ENCODE measurements at places on chromosomes 12 and 14.

DNA sequence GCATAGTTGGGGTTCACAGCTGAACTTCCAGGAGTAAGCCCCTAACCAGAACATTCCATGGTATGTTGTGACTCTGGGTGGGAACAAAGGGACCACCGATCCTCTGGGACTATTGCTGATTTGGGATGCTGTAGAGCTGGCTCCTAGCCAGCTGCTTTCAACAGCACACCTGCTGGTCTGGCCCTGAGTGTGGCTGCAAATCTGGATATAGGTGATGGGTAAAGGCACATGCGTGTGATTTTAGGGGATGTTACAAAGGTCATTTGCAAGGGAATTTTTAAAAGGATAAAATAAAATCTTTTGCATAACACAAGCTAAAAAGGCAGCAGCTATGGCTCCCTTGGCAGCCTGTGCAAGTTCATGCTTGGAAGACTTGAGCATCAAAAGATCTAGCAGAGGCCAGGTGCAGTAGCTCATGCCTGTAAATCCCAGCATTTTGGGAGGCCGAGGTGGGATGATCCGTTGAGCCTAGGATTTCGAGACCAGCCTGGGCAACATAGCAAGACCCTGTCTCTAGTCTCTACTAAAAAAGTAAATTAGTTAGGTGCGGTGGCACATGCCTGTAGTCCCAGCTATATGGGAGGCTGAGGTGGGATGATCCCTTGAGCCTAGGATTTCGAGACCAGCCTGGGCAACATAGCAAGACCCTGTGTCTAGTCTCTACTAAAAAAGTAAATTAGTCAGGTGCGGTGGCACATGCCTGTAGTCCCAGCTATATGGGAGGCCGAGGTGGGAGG, 1.6 kb downstream of the ALDH2 start:
- no peak for DNase-seq

DNA sequence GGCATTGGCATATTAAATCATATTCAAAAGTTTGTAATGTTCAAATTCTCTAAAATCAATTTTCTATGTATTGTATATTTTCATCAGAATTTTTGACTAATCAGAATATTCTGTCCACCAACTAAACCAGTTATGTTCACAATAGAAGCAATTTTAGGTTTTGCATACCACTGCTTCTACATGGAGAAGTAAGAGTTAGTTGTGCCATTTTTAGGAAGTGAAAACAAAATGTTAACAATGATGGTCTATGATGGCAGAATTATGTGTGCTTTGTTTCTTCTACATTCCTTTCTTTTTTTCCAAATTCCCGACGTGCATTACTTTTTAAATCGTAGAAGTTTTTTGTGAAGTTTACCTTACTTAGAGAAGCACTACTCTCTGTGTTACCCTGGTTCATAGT, 29.5 kb downstream of the ABHD12B start:
- no peak for DNase-seq

DNA sequence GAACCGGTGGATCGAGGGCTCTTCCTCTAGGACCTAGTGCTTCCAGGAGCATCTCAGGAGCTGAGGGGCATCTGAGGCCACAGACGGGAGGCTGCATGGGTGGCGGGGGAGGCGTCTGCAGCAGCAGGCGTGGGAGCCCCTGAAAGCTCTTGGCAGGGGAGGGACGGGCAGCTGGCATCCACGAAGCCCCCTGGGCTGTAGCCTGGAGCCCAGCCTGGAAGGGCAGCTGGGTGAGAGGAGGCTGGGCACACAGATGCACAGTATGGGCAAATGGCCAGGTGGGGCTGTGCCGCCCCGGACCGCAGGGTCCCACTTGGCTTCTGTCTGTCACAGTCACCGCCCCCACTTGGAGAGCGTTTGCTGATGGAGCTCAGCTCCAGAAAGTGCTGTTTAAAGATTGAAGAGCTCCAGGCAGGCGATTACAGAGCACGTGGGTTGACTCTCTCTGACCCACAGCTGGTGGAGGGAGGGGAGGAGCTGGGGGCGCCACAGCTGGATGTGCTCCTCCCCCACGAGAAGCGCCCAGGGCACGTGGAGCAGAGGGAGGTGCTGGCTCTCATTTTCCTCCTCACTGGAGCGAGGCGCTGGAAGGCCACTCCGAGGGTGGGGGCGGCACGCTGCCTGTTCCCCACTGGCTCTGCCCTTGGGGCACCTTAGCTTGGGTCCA, 155.0 kb upstream of the C14orf180 start:
- DNase-seq = no peak

GRCh38 chr12:52884526-52885293, 20.2 kb downstream of the KRT8 start:
- peak; percentile 79 for DNase-seq

DNA sequence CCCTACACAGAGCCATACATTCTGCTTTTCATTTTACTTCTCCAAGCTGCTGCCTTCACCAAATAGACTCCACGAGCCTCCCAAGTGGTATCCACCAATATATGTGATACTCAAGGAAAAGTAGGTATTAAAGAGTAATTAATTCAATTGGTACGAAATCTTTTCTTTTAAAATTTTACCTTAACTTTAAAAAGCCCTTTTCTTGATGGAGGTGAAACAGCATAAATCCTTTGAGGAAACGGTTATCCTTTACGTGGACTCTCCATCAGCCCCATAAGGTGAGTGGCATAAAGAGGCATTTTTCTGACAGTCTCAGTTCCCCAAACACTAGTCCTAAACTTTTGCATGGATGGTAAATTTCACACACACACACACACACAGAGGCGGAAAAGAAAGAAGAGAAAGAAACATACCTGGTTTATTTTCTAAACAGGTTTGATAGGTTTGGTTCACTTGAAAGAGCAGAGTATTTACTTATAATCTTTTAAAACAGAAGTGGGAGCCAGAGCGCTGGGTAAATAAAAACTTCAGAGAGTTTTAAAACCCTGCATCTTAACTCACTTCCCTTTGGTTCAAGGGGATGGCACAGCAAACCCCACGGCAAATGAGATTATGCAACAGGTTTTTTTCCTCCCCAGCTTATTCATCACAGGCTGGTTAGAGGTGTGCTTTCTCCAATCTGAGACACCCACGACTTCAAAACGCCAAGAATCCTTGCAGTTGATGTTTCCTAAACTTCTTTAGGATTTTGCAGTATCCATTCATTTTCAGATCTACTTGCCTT, 1.9 kb downstream of the DUSP16 start:
- no peak for DNase-seq

- DNase-seq = no peak
Measured at GRCh38 chr12:5088586-5089264, 45.0 kb downstream of the KCNA5 start.

DNA sequence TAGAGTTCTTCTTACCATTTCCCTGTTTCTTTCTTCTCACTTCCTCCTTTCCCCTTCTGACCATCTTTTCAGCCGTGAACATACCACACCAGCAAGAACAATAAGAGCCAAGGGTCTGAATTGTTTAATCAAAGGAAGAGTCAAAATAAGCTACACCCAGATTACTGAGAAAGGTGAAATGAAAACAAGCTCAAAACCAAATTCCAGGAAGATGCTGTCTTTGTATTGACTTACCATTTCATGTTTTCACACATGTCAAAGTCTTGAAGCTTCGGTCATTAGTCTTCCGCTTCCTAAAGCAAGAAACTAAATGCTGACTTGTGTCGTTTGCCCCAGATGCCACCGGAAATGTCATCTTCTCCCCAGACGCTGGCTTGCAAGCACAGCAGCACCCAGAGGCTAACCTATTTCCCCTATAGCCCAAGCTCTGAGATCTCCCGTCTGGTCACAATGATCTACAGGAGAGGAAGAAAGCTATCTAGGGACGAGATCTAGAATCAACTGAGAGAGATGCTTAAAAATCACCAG, 136.5 kb upstream of the AMIGO2 start:
- DNase-seq = peak; percentile 36

DNA sequence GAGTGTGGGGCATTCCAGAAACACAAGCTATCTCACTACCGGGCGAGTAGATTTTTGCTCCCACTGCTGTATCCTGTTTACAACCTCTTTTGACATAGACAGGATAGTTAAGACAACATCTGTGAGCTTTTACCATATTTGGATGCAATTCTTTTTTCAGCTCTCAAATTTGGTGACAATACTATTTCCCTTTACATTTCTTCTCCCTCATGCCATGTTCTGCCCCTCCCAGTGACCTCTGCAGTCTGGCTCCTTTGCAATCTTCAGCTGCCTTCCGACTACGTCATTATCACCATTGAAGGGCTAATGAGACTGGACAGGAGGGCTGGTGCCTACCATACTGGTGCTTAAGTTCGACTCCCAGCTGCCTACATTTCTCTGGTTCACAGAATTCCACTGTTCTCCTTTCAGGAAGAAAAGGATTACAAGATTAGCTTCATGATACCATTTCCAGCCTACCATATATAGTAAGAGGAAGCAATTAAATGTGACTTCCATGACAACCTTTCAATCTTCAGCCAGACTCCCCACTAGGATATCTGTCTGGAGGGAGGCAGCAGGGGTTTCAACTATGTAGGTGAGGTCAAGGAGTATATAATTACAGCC, 251.6 kb downstream of the PHLDA1 start:
- no peak for DNase-seq

- no peak for DNase-seq
Measured at GRCh38 chr14:61780125-61780524, 17.9 kb downstream of the SNAPC1 start.

- DNase-seq = no peak
Measured at GRCh38 chr12:13253966-13254760, 57.6 kb downstream of the EMP1 start.

- no peak for DNase-seq
Measured at GRCh38 chr12:34391771-34392581, 369.7 kb downstream of the ALG10 start.

DNA sequence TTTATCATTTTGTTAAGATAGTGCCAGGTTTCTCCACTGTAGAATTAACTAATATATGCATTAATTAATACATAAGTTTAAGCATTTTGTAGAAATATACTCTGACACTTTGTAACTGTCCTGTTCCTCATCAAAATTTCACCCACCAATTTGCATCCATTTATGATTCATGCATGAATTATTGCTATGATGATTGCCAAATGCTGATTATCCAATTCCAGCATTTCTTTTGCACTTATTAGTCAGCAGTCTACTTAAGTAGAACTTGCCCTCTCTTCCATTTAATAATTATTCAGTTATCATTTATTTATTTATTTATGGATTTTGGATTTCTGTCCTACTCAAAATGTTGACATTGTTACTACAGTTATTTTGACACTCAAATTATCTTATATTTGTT, 72.2 kb downstream of the SLC6A15 start:
- no peak for DNase-seq

DNA sequence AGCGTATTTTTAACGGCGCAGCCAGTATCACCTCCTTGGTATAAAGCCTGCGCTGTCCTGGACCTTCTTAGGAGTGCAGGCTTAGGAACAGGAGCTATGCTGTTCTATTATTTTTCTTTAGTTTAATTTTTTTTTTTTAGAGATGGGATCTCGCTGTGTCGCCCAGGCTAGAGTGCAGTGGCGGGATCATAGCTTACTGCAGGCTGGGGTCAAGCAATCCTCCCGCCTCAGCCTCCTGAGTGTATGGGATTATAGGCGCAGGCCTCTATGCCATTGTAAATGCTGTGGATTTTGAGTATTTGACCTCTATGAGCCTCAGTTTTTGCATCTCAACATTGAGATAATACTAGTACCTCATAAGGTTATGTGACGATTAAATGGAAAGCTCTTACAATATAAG, 4.1 kb downstream of the OR10AD1 start:
- DNase-seq = no peak

- DNase-seq = peak; percentile 60
Measured at GRCh38 chr14:54564868-54565784, 1.8 kb upstream of the SAMD4A start.

GRCh38 chr12:125071456-125071855, 6.2 kb downstream of the AACS start:
- DNase-seq = no peak

DNA sequence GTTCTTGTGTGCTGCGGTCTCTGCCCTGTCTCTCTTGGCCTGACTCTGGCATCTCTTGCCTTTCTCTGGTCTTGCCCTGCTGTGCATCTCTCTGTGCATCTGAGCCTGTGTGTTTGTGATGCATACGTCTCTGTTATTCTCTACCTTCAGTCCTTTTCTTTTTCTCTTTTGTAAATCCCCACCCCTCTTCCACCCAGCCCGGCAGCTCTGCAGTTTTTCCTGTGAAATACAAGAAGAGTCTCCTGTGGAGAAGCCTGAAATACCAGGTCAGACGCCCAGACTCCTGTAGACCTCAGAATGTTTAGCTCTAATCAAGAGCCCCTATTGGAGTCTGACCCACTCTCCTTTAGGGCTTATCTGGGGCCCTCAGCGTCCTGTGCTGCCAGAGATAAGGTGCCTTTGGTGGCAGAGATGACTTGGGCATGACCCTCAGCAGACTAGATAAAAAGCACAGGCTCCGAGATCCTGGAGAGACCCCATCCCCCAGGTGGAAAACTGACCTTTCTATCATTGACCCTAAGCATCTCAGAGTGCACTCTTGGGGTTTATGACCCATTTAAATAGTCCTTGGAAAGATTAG, 167.5 kb upstream of the SRRM4 start:
- no peak for DNase-seq

GRCh38 chr12:19665121-19665900, 226.0 kb downstream of the AEBP2 start:
- DNase-seq = no peak

GRCh38 chr14:24952851-24953666, 96.9 kb downstream of the STXBP6 start:
- DNase-seq = no peak

GRCh38 chr14:89543425-89543790, 126.4 kb upstream of the FOXN3 start:
- DNase-seq = no peak

DNA sequence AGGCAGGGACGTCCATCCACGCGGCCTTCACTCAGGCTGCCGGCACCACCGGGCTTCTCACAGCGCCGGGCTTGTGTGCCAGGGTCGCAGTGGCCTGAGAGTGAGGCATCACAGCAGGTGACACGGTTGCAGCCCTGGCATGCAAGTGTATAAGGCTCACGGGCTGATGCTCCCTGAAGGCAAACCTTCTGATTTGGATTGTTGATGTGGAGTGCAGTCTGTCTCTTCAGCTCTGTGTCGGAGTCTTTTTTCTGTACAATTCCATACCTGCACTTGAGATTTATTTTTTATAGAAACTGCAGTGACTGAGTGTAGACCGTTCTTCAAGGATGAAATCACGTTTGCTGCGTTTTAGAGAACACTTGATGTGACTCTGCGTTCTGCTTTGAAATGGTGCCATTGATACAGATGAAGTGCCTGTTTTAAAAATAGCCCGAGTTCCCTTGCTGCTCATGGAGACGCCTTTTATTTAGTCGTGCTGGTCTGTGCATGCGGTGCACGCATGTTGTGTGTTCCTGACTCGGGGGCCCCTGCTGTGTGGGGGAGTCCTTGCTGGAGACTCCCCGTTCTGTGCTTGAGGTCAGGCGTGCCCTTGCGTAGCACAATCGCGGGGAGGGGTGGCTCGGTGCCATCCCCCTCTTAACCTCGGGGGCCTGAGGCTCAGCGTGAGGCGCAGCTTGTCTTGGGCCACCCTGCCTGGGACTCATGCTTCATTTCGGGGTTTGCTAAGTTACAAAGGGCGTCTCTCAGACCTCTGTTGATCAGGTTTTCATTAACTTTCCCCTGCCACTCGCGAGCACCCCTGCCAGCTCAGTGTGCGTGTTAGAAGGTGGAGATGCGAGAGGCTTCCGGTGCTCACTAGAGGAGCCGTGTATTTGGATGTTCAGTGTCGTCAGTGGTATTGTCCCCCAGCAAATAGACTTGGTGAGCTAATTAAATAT, 21.6 kb upstream of the AMN start:
- DNase-seq = no peak
